Activated naive CD8-positive, alpha-beta T cell treated with anti-CD3 and anti-CD28 coated beads, Interleukin-2, amount 10 ng/mL, durations not matched to agents 7 days and 5 days (primary cell): ENCODE measurements at places on chromosomes 6 and 20. TPM values are rescaled to one million over a fixed set of nuclear protein-coding genes. Genes with fewer than 3 reads are reported as not detected.

- H3K36me3 ChIP-seq, result peaks cover 6% of the 10 kb centered on the region
- peaks cover 4% of the 10 kb centered on the region for H3K4me1 ChIP-seq
- H3K4me3 ChIP-seq, result no peak overlapping the region
- no peaks in the 10 kb centered on the region for H3K27me3 ChIP-seq
- H3K27ac ChIP-seq, result no peak overlapping the region
- DNase-seq, result no peak
These were observed 64.5 kb downstream of the JAG1 start for GRCh38 chr20:10609276-10609675.

- no peak overlapping the region for H3K27ac ChIP-seq
- H3K4me1 ChIP-seq, result peaks cover under 1% of the 10 kb centered on the region
- no peak overlapping the region for H3K4me3 ChIP-seq
- H3K27me3 ChIP-seq, result peaks cover 24% of the 10 kb centered on the region
- no peak for DNase-seq
These were observed 70.6 kb downstream of the NRN1 start for GRCh38 chr6:5936140-5936539.

- no peak overlapping the region for H3K4me3 ChIP-seq
- H3K27me3 ChIP-seq, result peaks cover 2% of the 10 kb centered on the region
- H3K36me3 ChIP-seq, result no peaks in the 10 kb centered on the region
- H3K4me1 ChIP-seq, result no peaks in the 10 kb centered on the region
These were observed 11.8 kb upstream of the CD93 start for GRCh38 chr20:23097636-23098580.

DNA sequence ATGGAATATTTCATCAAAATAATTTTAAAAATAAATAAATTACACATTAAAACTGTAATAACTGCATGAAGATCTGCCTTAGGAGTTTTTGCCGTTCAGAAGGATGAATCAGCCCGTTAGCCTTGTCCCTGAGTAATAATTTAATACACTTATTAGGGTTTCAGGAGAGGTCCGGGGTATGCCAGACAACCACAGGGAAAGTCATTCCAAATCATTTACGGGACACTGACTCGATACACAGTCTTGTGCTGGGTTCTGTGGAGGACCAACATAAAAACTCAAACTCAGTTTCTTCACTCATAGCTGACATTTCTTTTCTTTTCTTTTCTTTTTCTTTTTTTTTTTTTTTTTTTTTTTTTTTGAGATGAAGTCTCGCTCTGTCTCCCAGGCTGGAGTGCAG, 735 bp upstream of the LY6G6F start:
- H3K36me3 ChIP-seq, result no peaks in the 10 kb centered on the region
- H3K4me3 ChIP-seq, result no peak overlapping the region
- H3K27ac ChIP-seq, result no peak overlapping the region
- no peak for DNase-seq
- peaks cover 23% of the 10 kb centered on the region for H3K4me1 ChIP-seq

The FAM162B gene
- not detected for total RNA-seq

The PCK1 gene
- total RNA-seq, result not detected
